ENCODE measurements at places on chromosomes 2 and 18. TPM values are rescaled to one million over a fixed set of nuclear protein-coding genes. Genes with fewer than 3 reads are reported as not detected.

COL6A3 gene
- total RNA-seq: 1,525 TPM

SLC9A2 gene
- not detected for total RNA-seq

AMER3 gene
- not detected for total RNA-seq

METTL5 gene
- total RNA-seq: 50.9 TPM

GRCh38 chr2:28747714-28748113 lies 3.9 kb upstream of the PPP1CB start:
- H3K4me3 ChIP-seq: no peak overlapping the region
- peaks cover 6% of the 10 kb centered on the region for H3K4me1 ChIP-seq
- no peaks in the 10 kb centered on the region for H3K36me3 ChIP-seq
- DNase-seq: no peak
- no peaks in the 10 kb centered on the region for H3K27me3 ChIP-seq

DNA sequence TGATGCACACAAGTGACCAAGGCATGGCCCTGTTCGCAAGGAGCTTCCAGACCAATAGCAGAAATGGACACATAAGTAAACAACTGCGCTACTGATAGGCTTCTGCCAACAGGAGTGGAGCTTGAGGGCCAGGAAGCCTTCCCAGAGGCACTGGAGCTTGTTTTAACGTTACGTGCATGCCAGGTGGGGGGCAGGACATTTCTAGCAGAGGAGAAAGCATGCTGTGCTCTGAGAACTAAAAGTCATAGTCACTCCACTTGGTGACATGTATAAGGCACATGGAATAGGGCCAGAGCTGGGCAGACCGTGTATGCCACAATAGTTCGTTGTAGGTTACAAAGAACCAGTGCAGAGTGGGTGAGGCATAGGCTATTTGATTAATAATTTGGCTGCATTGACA lies 184.2 kb downstream of the NEDD4L start:
- no peak overlapping the region for H3K4me3 ChIP-seq
- peaks cover 13% of the 10 kb centered on the region for H3K4me1 ChIP-seq
- DNase-seq: no peak

GRCh38 chr2:17166506-17166905 lies 351.7 kb downstream of the RAD51AP2 start:
- H3K27me3 ChIP-seq: no peaks in the 10 kb centered on the region
- H3K36me3 ChIP-seq: no peaks in the 10 kb centered on the region
- peak; percentile 68 for DNase-seq

GRCh38 chr2:196168181-196168580 lies 3.2 kb downstream of the STK17B start:
- peaks cover 4% of the 10 kb centered on the region for H3K4me1 ChIP-seq
- H3K36me3 ChIP-seq: no peaks in the 10 kb centered on the region
- H3K4me3 ChIP-seq: peak overlapping the region; percentile 18
- DNase-seq: peak; percentile 64

DNA sequence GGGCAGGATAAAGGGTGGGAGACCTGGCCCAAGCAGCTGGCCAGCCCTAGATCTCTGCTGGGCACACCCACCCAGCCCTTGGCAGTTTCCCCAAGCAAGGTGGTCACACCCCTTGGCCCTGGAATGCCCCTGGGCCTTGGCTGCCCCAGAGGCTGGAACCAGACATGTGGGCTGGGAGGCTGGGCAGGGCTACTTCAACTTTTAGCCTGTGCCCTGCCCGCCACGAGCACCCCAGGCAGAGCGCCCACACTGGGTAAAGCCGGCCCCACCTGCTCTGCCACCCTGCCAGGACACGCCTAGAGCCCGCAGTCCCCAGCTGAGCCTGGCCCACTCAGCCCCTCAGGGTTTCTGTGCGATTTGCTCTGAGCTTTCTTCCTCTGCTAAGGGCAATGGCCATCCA lies 119.7 kb upstream of the SMAD2 start:
- no peak overlapping the region for H3K27ac ChIP-seq
- H3K4me1 ChIP-seq: no peaks in the 10 kb centered on the region
- no peak overlapping the region for H3K4me3 ChIP-seq
- H3K36me3 ChIP-seq: no peaks in the 10 kb centered on the region
- no peak for DNase-seq

- H3K27me3 ChIP-seq: no peaks in the 10 kb centered on the region
- H3K27ac ChIP-seq: no peak overlapping the region
- H3K4me1 ChIP-seq: no peaks in the 10 kb centered on the region
- DNase-seq: peak; percentile 75
- no peak overlapping the region for H3K4me3 ChIP-seq
Observed at GRCh38 chr2:197028230-197028629, 101.7 kb upstream of the PGAP1 start.

- no peaks in the 10 kb centered on the region for H3K27me3 ChIP-seq
- no peak for DNase-seq
- no peak overlapping the region for H3K4me3 ChIP-seq
- no peaks in the 10 kb centered on the region for H3K4me1 ChIP-seq
- H3K36me3 ChIP-seq: no peaks in the 10 kb centered on the region
Observed at GRCh38 chr18:26210147-26210546, 16.1 kb upstream of the TAF4B start.

DNA sequence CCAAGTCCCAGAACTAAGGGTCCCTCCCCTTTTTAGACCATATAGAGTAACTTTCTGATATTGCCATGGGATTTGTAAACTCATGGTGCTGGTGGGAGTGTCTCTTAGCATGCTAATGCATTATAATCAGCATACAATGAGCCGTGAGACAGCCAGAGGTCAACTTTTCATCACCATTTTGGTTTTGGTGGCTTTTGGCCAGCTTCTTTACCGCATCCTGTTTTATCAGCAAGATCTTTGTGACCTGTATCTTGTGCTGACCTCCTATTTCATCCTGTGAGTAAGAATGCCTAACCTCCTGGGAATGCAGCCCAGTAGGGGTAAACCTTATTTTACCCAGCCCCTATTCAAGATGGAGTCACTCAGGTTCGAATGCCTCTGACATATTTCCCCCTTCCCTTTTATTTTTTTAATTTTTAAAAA lies 148.2 kb downstream of the PHLPP1 start:
- no peaks in the 10 kb centered on the region for H3K4me1 ChIP-seq
- peak overlapping the region; percentile 5 for H3K27ac ChIP-seq
- DNase-seq: peak; percentile 71
